ENCODE measurements at places on chromosomes 3 and 15.

DNA sequence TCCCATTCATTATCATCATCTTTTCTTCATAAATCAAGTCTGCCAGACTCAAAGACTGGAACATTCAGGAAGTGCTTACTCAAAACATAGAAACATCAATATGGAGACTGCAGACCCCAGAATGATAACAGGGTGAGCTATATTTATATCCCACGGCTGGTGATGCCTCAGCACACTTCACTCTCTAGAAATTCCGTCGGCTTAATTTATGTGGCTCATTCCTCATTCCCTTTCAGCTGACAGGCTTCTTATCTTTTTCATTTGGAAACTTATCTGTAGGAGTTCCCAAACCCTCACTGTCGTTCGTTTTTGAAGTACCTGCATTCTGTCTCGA lies 45.5 kb downstream of the RFTN1 start:
- no peak for DNase-seq

- no peak for DNase-seq
These were observed 262.6 kb downstream of the MAGI1 start for GRCh38 chr3:65776081-65776480.

GRCh38 chr3:47956521-47956920 lies 59.7 kb downstream of the MAP4 start:
- no peak for DNase-seq

DNA sequence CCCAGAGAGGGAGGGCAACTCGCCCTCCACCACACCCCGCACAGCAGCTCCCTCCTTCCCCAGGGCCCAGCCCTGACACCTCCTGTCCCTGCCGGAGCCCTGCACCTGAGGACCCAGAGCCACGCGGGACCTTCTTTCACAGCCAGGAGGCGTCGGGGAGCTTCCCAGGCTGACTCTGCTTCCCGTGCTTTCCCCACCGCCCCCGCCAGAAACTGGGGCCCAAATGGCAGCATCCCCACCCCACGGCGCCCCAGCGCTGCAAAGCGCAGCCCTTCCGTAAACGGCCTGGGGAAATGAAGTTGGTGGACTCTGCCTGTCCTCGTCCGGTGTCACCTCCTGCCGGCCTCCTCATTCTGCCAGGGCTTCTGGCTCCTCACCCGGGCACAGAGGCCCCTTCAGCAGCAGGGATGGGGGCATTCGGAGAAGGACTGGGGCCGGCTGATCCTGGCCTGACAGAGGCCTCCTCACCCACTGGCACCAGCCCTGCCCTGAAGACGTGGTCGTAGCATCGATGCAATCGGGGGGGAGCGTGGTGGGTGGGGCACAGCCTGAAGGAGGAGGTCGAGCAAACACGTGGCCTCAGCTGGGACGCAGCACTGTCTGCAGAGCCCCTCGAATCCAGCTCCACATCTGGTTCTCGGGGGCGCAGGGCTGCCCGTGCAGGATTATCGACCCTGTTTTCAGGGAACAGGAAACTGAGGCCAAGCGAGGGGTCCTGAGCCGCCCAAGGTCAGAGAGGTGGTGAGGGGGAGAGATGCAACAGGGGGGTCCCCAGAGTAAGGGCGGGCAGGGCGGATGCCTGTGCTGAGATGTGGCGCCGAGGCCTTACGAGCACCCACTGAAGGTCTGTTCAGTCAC lies 235.4 kb downstream of the XXYLT1 start:
- DNase-seq: no peak

GRCh38 chr15:89587955-89588354 lies 12.7 kb downstream of the TICRR start:
- no peak for DNase-seq

GRCh38 chr15:47674586-47675232 lies 42.6 kb upstream of the SEMA6D start:
- no peak for DNase-seq

DNA sequence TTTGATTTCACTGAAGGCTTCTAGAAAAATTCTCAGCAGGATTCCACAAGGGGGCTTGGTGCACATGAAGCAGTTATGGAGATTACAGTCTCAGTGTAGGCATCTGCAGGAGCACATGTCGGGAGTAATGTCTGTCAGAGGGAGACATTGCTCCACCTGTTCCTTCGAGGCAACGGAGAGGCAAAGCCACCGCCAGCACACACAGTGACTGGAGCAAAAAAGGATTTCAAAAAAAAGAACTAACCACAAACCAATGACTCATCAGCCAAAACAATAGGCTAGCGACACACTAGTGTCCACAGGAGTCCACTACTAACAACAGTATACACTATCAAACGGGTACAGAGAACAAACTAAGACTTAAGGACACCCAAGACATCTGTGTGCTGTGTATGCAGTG lies 68.9 kb downstream of the NPTN start:
- DNase-seq: no peak

DNA sequence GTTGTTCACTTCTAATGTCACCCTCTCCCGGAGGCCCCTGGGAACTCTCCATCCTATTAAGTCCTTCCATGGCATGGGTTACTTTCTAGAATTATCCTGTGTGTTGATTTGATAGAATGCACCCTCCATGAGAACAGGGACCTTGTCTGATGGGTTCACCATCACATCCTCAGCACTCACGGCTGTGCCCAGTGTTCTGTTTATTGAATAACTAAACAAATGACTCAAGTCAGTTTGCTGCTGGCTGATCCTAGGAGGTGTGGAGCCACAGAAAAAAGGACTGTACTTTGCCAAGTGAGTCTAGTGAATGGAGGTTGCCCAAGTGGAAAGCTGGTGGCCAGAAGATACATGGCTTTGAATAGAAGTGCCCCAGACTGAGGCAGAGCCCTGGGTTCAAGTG lies 48.5 kb upstream of the RAB6B start:
- no peak for DNase-seq

GRCh38 chr15:56411122-56411749 lies 46.0 kb downstream of the TEX9 start:
- DNase-seq: no peak

DNA sequence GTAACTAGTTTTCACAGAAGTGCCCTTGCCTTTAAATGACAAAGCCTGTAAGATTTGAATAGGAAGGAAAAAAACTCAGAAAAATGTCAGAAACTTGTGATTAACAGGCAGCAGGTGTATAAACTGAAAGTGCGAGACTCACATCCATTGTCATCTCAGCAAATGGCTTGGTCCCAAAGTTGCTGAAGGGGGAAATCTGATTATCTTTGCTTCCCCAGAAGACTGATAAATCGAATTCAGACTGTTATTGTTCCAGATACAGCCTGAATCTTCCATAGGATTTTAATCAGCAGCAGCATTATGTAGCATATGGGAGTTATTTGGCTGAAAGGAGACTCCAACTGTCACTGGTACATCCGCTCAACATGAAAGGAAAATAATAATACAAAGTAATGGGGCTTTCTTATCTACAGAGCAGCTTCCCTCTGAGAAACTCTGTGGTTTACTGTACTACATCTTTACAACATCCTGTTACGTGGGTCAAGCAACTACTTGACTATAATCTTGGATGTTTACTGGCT lies 550.4 kb upstream of the CCDC54 start:
- DNase-seq: no peak

DNA sequence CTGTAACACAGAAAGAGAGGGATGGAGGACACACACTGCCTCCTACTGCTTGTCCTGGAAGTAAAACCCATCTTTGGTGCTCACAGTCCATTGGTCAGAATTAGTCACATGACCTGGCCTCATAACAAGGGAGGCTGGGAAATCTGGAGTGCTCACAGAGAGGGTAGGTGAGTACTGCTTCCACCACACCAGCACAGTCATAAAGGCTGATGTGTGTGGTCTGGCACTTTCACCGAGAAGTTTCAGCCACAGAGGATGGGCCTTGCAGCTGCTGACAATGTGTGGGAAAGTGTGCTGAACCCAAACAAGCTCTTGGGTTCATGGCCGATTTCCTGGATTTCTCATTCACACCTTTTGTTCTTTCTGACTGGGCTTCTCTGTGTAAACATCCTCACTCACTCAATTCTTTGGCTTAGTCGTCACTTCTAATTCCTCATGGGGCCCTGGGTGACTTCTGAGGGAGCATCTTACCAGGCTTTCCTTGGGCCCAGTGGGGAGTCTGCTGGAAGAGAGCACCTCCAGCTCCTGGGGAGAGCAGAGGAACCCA lies 100.7 kb downstream of the ASB7 start:
- no peak for DNase-seq

GRCh38 chr3:171849617-171850319 lies 6.6 kb downstream of the TMEM212 start:
- no peak for DNase-seq

- DNase-seq: no peak
These were observed 464.9 kb upstream of the RBMS3 start for GRCh38 chr3:28816017-28816416.

GRCh38 chr15:62896380-62896866 lies 146.1 kb upstream of the TPM1 start:
- no peak for DNase-seq

- no peak for DNase-seq
These were observed 120.9 kb downstream of the ERC2 start for GRCh38 chr3:56347219-56347871.

- no peak for DNase-seq
These were observed 15.2 kb upstream of the ICE2 start for GRCh38 chr15:60494108-60494507.

GRCh38 chr3:17640466-17640865 lies 102.0 kb downstream of the TBC1D5 start:
- no peak for DNase-seq

- no peak for DNase-seq
These were observed 160.7 kb downstream of the PDE8A start for GRCh38 chr15:85142312-85142711.

DNA sequence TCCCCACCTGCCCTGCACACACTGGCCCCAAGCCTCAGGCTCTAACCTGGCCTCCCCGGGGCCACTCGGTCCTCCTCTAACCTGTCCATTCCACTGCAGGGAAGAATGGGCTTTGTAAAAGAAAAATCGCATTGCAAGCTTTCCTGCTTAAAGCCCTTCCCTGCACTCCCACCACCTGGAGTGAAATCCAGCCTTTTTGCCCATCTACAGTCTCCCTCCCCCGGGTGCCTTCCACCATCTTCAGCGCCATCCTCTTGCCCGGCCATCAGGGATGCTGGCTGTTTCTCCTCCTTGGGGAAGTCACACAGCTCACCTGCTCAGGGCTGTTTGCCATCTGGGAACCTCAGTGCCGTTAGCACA lies 266.9 kb downstream of the OCA2 start:
- DNase-seq: no peak

GRCh38 chr15:75733761-75734651 lies 21.4 kb upstream of the CSPG4 start:
- DNase-seq: no peak

DNA sequence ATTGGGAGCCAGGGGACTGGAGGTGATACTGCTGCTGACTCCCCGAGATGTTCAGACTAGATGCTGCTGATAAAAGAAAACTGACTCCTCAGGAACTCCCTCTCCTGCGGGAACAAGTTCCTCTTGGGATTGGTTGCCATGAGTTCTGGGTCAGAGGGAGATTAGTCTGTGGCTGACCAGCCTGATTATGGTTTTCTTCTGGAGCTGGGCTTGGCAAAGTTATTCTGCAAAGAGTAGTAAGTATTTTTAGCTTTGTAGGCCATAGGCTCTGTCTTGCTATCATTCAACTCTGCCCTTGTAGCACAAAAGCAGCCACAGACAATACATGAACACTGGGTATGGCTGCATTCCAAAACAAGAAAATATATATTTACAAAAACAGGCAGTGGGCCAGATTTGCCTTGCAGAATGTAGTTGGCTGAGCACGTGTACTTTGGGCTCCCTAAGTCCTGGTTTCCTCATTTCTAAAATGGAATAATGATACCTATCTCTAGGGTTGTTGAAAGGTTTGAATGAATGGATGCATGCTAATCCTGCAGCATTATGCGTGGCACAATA lies 796.8 kb downstream of the AGBL1 start:
- no peak for DNase-seq

GRCh38 chr15:90845201-90845949 lies 23.0 kb upstream of the FURIN start:
- no peak for DNase-seq

DNA sequence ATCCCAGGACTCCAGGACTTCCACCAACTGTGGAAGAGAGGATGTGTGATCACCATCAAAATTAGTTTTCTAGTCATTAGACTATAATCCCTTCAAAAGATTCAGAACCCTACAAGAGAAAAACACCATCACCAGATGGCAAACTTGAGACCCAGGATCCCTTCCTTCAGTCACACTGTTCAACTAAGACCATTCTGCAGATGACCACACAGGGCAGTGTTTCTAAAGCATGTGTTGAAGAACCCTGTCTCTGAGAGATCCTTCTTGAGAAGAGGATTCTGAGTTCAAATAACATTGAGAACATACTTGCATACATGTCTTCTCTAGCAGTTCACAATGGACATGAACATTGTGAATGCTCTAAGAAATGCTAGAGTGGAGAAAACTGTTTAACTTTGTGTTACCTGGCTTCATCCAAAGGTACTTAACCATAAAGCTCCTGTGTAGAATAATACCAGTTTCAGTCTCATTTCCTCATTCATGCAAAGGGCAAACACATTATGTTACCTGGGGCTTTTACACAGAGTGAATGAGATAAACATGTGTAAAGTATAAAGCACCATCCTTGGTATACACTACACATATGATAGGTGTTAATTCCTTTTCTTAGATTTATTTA lies 2.4 kb upstream of the ADGRG7 start:
- DNase-seq: no peak

DNA sequence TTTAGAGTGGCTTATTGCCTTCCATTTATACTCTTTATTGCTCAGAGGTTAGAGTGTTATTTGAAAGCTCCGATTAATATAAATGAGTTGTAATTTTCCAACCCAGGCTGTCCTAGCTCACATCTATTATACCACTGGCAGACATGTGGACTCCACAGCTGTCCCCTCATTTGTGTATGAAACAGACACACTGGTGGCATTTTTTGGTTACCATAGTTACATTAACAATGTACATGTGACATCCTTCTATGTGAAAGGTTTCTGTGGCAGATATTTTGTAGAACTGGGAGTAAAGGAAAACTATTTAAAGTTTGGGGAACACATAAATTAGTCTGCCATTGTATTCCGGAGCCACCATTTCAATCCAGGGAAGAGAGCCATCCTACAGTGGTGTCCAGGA lies 5.3 kb downstream of the LRRN1 start:
- DNase-seq: no peak

DNA sequence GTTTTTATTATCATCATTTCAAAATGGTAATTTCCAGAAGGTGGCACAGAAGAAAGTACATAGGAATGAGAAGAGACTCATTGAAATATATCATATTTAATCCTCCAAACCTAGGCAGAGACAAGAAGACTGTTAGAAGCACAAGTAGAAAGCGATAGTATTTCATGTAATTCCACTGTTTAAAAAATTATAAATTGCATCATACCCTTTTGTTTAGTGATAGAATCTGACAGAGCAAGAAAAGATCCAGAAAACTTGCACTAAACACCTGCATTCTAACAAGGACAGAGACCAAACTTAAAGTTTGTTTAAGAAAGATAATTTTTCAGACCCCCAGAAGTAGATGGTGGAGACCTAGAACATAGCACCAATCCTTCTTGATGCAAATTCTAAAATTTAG lies 56.9 kb upstream of the CD96 start:
- DNase-seq: no peak
